ENCODE measurements at places on chromosomes 13 and 19.

DNA sequence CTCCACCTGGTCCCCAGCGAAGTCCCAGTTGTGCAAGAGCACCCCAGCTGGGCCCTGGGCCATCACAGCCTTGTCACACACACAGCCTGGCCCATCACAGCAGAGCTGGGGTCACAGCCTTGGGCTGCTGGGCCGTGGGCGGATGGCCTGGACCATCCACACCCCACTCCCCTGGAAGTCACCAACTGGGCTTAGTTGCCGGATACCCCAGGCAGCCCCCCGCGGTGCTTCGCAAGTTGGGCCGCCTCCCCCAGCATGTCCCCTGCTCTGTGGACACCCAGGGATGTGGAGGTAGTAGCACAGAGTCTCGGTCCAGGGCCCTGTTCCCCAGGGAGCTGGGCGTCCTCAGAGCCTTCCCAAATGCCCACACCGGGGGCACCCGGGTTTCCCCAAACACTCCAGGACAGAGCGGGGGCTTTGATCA lies 4.5 kb upstream of the ZNF554 start:
- no peak for DNase-seq

DNA sequence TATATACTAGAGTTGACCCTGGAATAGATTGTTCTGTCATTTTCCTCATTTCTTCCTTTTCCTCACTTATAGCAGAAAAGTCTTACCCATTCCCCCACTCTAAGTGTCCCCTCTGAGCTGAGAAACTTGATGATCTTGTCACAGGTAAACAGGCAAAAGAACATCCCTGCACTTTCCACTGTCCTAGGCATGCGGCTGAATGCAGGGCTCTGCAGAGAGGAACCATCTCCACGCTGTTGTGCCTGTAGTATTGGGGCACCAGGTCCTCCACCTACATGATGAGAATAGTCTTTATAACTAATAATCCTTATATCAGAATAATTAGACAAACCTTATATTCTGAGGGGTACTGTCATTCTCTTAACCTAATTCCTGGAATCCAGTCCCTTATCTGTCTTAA lies 211.3 kb downstream of the RBM26 start:
- DNase-seq = no peak

DNA sequence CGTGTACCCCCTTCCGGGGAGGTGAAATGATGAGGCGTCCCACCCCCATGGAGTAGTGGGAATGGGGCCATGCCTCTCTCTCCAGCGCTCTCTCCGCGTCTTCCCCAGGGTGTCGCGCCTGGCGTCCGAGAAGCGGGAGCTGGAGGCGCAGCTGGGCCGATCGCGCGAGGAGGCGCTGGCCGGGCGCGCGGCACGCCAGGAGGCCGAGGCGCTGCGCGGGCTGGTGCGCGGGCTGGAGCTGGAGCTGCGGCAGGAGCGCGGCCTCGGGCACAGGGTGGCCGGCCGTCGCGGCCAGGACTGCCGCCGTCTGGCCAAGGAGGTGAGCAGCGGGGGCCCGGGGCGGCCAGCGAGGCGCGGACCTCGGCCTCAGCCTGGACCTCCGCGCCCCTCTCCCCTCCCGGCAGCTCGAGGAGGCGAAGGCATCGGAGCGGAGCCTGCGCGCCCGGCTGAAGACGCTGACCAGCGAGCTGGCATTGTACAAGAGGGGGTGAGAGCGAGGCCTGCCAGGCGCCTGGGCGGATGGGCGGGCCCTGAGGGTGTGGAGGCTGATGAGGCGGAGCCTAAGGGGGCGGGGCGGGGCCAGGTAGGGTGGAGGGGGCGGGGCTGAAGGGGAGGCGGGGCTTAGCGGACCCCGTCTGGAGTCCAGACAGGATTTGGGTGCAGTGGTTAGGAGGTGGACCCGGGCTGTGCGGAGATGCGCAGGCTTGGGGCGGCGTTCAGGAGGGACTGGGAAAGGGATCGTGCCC lies 7.7 kb downstream of the PGLYRP1 start:
- DNase-seq = no peak

- DNase-seq = no peak
These were observed 633.9 kb upstream of the MIR17HG start for GRCh38 chr13:90713441-90714133.

- no peak for DNase-seq
These were observed 77.0 kb upstream of the PEG3 start for GRCh38 chr19:56917529-56917928.
